ENCODE measurements at places on chromosomes 7 and 10. TPM values are rescaled to one million over a fixed set of nuclear protein-coding genes. Genes with fewer than 3 reads are reported as not detected.

GRCh38 chr10:114917927-114918672 lies 19.9 kb upstream of the TRUB1 start:
- DNase-seq, result peak; percentile 15

Gene ELOVL3
- total RNA-seq, result not detected

- DNase-seq, result peak; percentile 69
Observed at GRCh38 chr7:39950473-39951225, 593 bp downstream of the CDK13 start.

Gene GIMAP8
- not detected for total RNA-seq

Gene PNLIP
- total RNA-seq, result not detected

- DNase-seq, result peak; percentile 77
Observed at GRCh38 chr10:101397140-101397539, 43.2 kb downstream of the BTRC start.

Gene NET1
- 90.5 TPM for total RNA-seq

Gene OGDHL
- total RNA-seq, result 0.56 TPM

Gene SPDYE16
- not detected for total RNA-seq

Gene SOSTDC1
- 1.9 TPM for total RNA-seq

DNA sequence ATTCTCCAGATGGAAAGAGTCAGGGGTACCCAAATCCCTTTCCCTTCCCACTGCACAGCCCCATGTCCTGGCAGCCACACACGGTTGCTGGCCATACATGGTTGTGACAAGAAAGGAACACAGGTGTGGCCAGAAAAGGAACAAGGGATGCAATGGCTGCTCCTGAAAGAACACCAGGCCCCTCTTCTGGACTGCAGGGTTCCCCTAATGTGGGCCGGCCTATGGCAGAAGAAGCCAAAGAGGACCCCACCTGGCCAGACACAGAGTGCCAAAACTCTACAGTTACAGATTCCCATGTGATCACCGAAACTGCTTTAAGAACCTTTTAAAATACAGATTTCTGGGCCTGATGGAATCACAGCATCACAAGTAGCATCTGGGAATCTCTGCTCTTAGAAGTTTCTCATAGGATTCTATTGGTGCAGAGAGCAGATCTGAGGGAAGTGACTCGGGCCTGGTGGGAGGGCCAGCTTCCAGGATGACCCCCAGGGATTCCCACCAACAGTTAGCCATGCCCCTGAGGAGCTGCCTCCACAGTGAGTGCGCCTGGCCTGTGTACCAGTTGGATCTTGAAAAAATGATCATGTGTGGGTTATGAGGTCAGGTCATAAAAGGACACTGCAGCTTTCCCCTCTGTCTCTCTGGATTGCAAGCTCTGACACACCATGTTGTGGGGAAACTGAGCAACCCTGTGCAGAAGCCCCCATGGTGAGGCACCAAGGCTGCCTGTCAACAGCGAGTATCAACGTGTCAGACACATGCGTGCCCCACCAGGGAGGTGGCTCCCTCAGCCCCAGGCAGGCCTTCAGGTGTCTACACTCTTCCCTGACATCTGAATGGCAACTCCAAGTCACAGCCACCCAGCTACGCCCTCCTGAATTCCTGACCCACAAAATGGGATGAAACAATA lies 89.6 kb upstream of the LANCL2 start:
- DNase-seq, result no peak
